ENCODE measurements at places on chromosomes 7 and 10.

- no peak for DNase-seq
Observed at GRCh38 chr7:154861589-154861988, 141.3 kb downstream of the PAXIP1 start.

- no peak for DNase-seq
Observed at GRCh38 chr7:101576998-101577397, 52.1 kb downstream of the MYL10 start.

DNA sequence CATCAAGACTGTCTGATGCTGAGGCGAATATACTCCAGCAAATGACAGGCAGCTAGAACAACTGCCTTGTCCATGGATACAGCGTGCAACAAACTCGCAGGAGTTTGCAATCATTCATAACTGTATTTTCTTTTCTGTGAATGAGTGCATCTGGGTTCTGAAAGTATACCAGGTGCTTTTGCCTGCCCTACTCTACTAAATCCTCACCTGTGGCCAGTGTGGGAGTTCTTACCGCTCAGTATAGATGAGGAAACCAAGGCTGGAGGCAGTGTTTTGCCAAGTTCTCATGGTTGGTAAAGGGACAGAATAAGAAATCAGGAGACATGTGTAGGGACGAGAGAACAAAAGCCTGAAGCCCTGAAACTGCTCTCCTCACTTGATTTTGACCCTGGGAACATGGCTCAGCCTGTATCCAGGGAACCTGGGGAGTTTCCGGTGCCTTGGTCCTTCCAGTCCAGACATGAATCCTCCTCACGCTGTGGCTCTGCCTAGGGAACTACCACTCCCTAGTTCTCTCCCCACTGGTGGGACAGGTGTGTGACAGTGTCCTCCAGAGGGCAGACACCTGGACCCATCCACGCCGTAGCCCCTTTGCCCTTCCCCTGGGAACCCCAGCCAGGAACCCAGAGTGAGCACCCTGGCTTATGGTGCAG lies 142.0 kb downstream of the CDH23 start:
- no peak for DNase-seq

- DNase-seq: no peak
Observed at GRCh38 chr10:100508266-100508665, 11.4 kb downstream of the SEC31B start.

- DNase-seq: no peak
Observed at GRCh38 chr10:7513936-7514335, 103.1 kb upstream of the SFMBT2 start.

DNA sequence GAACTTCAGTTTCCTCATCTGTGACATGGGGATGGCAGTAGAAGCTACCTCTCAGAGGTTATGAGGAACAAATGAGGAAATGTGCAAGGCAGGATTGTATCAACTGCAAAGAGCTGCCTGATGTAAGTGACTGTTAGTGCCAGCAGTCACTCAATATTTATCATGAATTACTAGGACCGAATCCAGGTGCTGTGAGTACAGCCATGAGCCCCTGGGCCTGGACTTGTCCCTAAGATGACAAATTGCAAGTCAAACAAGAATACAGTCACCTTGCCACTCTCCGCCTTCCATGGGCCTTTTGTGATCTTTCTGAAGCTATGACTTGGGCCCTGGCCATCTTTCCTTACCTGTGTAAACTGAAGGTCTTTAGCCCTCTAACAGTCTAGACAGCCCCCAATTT lies 27.7 kb upstream of the TLX1 start:
- DNase-seq: no peak

GRCh38 chr7:53121374-53121773 lies 85.9 kb downstream of the POM121L12 start:
- no peak for DNase-seq

GRCh38 chr7:1446620-1447032 lies 12.6 kb downstream of the MICALL2 start:
- DNase-seq: no peak

- DNase-seq: no peak
Observed at GRCh38 chr7:142185801-142186200, 72.1 kb downstream of the PRSS58 start.

- no peak for DNase-seq
Observed at GRCh38 chr10:76740514-76740913, 897.1 kb downstream of the KCNMA1 start.

- no peak for DNase-seq
Observed at GRCh38 chr7:504221-505111, 15.2 kb downstream of the PDGFA start.

- DNase-seq: no peak
Observed at GRCh38 chr10:23558361-23558799, 119.5 kb downstream of the OTUD1 start.

- DNase-seq: no peak
Observed at GRCh38 chr10:68208424-68209042, 23.4 kb downstream of the ATOH7 start.
